ENCODE measurements at places on chromosomes 3 and 15.

GRCh38 chr3:157182879-157183278 lies 22.9 kb upstream of the CCNL1 start:
- no peak for DNase-seq

DNA sequence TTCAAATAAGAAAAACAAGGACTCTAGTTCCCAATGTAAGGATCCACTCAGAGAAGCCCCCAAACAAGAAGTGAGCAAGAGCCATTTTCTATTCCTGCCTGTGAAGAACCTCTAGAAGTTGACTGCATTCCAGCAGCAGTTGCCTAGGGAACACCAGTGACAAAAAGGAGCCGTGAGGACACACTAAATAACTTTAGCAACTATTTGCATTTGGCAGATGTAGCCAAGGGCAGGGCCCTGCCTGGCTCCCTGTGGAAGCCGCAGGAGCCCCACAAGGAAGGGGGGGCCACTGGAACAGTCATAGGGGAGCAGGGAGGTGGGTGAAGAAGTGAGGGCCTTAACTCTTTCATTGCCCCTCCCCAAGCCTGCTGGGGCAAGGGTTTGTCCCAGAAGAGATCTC lies 470.2 kb upstream of the PROK2 start:
- no peak for DNase-seq

- DNase-seq = no peak
Observed at GRCh38 chr3:16236856-16237393, 27.8 kb downstream of the DPH3 start.

- DNase-seq = no peak
Observed at GRCh38 chr3:116153174-116153573, 292.1 kb downstream of the LSAMP start.

DNA sequence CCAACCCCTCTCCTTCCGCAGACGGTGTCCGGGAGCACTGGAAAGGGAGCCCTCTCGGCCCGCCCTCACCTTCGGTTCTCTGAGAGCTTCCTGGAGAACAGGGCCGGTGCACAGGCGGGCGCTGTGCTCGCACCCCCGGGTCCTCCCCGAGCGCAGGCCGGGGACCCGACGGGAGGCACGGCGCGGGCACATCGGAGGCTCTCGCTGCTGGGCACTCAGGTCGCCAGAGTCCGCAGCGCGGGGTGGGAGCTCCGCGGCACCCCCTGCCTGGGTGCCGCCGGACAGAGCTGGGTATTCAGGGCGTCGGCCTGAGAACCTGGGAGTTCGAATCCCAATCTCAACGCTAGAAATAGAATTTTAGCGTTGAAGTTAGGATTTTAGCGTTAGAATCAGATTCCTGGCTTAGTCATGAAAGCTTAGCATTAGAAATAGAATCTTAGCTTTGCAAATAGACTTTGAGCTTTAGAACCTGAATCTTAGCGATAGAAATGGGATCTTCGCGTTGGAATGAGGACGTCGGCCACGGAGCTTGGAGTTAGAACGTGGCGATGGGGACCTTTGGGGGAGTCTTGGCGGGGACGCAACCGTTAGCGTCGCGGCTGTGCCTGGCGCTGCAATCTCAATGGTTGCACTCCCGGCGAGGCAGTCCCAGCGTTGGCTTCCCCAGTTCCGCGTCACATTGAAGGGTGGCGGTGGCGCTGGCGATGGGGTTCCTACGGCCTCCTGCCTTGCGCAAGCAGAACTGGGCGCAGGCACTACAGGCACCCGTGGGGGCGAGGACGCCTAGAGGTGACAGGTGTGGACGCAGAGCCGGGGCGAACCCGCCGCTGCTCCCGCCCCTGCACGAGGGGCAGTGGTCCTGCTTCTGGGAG lies 549 bp downstream of the TRH start:
- DNase-seq = no peak

DNA sequence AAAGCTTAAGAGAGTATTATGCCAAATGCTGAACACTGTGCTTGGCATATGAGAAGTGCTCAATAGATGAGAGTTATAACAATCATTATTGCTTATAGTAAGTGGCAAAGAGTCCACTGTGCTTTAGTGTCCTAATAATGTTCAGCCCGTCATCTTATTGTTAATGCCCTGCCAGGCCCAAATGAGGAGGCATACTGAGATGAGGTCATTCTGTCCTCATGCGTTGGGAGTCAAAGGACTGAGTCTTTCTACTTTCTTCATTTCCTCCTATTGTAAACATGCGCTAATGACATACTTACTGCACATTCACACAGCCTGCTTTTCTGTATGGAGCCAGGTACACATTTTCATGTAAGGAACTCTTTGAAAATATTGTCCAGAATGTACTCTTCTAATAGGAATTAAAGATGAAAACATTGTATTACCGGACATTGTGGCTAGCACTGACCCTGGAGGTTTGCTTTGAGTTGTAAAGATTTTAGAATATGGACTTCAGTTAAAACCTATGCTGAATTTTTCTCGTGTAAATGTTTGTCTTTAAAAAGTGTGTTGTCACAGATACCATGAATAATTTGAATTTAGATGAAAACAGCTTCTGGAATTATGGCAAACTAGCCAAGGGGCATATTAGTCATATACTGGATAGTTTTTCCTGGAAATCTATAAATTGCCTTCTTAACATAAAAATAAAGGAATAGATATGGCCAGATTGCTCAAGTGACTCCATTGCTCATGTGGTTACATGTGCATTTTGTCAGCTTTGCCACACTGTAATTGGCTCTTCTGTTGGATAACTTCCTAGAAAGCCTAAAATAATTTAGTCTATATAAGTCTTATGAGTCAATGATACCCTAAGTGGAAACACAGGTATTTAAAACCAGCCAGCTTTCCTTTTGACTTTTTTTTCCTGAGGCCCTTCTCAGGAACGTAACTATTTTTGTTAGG lies 38.3 kb downstream of the KBTBD12 start:
- DNase-seq = no peak

- DNase-seq = no peak
Observed at GRCh38 chr3:13494463-13495350, 14.6 kb downstream of the HDAC11 start.

GRCh38 chr3:190130037-190130436 lies 9.3 kb upstream of the P3H2 start:
- DNase-seq = no peak

GRCh38 chr3:119401503-119402440 lies 61.6 kb downstream of the TMEM39A start:
- DNase-seq = no peak

GRCh38 chr3:50251220-50251619 lies 15.2 kb downstream of the GNAI2 start:
- DNase-seq = no peak

DNA sequence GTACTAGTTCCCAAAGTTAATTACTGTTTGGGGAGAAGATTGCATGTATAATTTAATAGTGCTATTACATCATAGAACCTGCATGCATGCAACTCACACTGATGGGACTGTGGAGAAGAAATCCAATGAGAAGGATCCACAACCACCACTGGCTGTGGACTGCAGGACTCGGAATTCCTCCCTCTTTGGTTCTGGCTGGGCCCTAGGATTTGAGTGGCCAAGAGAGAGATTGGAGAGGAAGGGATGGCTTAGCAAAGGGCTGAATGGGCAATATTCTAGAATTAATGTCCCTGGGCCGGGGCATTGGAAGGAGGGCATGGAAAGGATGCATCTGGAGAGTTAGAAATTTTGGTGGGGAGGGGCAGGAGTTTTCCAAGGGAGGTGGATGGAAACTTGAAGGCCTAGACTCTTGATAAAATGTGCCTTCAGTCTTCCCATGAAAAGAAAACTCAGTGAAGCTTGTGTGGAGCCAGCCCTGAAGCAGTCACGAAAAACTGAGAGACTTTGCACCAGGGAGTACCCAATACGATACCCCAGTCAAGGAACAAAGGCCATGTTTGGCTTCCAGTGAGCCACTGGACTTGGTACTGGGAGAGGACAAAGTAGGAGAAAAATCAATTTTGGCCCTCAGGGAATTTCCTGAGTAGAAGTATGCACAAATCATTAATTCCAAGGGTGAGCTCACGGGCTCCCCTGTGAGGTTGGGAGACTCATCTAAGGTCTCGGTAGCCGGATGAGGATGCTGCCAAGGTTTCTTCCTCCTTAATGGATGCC lies 31.4 kb upstream of the TPM1 start:
- DNase-seq = no peak

GRCh38 chr15:86392296-86392695 lies 312.6 kb downstream of the AGBL1 start:
- DNase-seq = no peak

- DNase-seq = no peak
Observed at GRCh38 chr15:74374648-74375302, 7.3 kb upstream of the CYP11A1 start.

GRCh38 chr3:116300226-116300625 lies 145.1 kb downstream of the LSAMP start:
- DNase-seq = no peak

DNA sequence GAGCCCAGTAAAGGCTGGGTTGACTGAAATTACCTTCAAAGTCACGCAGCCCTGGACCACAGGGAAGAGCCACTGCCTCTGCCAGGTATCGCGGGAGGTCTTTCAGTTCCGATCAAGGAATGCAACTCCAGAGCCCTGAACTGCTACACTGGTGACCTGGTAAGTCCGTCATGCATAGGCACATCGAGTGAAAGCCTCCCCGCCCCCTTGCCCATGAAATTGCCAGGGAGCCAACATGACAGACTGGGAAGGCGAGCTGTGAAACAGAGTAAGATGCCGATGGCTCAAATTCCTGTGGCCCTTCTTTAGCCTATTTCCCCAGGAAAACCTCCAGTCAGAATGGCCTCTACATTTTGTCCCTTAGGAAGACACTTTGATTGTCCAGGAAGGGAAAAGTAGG lies 2.3 kb upstream of the GP5 start:
- DNase-seq = no peak

- no peak for DNase-seq
Observed at GRCh38 chr15:32718227-32718820, 520 bp downstream of the GREM1 start.

GRCh38 chr15:22866079-22866478 lies 27.6 kb downstream of the NIPA2 start:
- DNase-seq = no peak

- no peak for DNase-seq
Observed at GRCh38 chr15:42332331-42332730, 27.0 kb upstream of the CAPN3 start.

- no peak for DNase-seq
Observed at GRCh38 chr15:26382444-26383072, 390.3 kb downstream of the GABRB3 start.

GRCh38 chr3:184379358-184380184 lies at the start of gene CHRD:
Gene CHRD, plus strand, starts transcription at chr3:184380054. Its CDS starts 265 bp downstream, at chr3:184380319.
- DNase-seq = no peak

GRCh38 chr3:22045882-22046281 lies 294.9 kb upstream of the ZNF385D start:
- DNase-seq = no peak

- DNase-seq = no peak
Observed at GRCh38 chr3:115469649-115470048, 153.7 kb upstream of the GAP43 start.

DNA sequence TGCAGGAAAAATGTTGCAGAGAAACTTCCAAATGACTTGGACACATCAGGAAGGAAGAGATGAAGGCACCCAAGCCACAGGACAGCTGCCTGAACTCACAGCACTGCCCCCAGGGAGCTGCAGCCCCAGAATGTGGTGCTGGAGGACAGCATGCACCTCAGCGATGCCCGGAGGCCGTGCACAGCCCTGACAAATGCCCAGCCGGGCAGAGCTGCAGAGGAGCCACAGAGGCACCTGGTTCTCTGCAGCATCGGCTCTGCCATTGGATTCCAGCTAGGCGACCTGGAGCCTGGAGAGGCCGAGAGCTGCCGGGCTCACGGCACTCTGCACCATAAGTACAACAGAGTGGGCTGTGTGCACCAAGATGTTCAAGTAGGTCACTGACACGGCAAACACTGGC lies 97.5 kb downstream of the OCA2 start:
- no peak for DNase-seq
